ENCODE measurements at places on chromosomes 2 and 18. TPM values are rescaled to one million over a fixed set of nuclear protein-coding genes. Genes with fewer than 3 reads are reported as not detected.

The DQX1 gene
- 0.02 TPM for polyA plus RNA-seq

The KCNJ3 gene
- not detected for polyA plus RNA-seq

The ZAP70 gene
- not detected for polyA plus RNA-seq

The RNF149 gene
- 18.8 TPM for polyA plus RNA-seq

The ANKRD36B gene
- polyA plus RNA-seq = 5.4 TPM

The PSMA8 gene
- polyA plus RNA-seq = not detected

The ZNF521 gene
- polyA plus RNA-seq = 25.9 TPM

The PUS10 gene
- 8.0 TPM for polyA plus RNA-seq

The ATP8B1 gene
- polyA plus RNA-seq = 59.8 TPM

The NAT8 gene
- not detected for polyA plus RNA-seq

The IL36RN gene
- polyA plus RNA-seq = not detected

The HJURP gene
- polyA plus RNA-seq = 12.2 TPM

The CHRNG gene
- polyA plus RNA-seq = not detected

The SLC25A12 gene
- polyA plus RNA-seq = 27.3 TPM

The TMEM17 gene
- polyA plus RNA-seq = 2.1 TPM

The AGXT gene
- polyA plus RNA-seq = not detected

The CD207 gene
- not detected for polyA plus RNA-seq

The ERMN gene
- not detected for polyA plus RNA-seq

The STPG4 gene
- 0.14 TPM for polyA plus RNA-seq

The STK17B gene
- polyA plus RNA-seq = 26.0 TPM

The CPO gene
- polyA plus RNA-seq = 0.12 TPM

The NOSTRIN gene
- not detected for polyA plus RNA-seq

The FEV gene
- polyA plus RNA-seq = not detected

The TUBA4B gene
- polyA plus RNA-seq = not detected

The MC2R gene
- not detected for polyA plus RNA-seq

The TMEFF2 gene
- 4.1 TPM for polyA plus RNA-seq

The ALPI gene
- polyA plus RNA-seq = not detected

The SP140 gene
- 1.5 TPM for polyA plus RNA-seq

The MDH1B gene
- polyA plus RNA-seq = 1.3 TPM

The ECEL1 gene
- not detected for polyA plus RNA-seq

The IL36A gene
- not detected for polyA plus RNA-seq

The SERPINB2 gene
- polyA plus RNA-seq = 5.3 TPM

The PRPF40A gene
- 87.1 TPM for polyA plus RNA-seq

The PTH2R gene
- not detected for polyA plus RNA-seq

The IGFBP5 gene
- polyA plus RNA-seq = 4,154 TPM

The FSHR gene
- polyA plus RNA-seq = not detected

The GALNT14 gene
- not detected for polyA plus RNA-seq

The EFHD1 gene
- not detected for polyA plus RNA-seq
